ENCODE measurements at places on chromosomes 7 and 10.
A peak's percentile ranks its signal among the peaks of the same experiment; 100 is the strongest.

DNA sequence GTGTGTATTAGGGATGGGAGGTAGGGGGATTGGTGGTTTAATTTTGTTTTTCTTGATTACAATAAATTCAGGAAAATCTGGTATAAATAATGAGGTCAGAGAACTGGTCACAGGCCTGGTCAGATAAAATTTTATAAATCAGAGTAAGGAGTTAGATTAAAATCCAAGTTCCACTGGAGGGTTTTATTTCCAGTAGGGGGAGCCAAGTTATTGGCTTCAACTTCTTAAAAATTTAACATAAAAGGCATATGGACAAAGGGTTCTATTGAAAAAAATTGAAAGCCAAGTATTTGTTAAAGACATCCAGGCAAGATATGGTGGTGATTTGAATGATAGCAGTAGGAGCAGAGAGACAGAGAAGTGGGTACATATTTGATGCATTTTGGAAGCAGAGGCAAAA is 763.3 kb downstream of the SORCS1 start:
- no peak for DNase-seq

- DNase-seq = no peak
Measured at GRCh38 chr7:152527610-152528032, 91.8 kb upstream of the KMT2C start.

DNA sequence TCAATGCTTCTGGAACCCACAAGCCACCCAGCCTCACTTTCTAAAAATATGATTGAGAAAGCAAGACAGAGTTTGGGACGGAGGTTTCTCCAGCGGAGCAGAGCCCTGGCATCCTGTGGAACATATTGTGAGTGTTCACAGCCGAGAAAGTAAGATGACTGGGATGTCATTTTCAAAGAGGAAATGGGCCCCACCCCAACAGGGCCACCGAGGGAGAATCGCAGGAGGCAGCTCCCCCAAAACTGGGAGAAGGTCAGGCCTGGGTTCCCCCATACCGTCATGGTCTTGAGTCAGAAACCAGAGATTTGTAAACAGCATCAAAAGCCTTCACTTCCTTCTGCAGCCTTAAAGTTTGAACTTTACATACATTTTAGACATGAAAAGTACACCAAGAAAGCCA is 560.0 kb downstream of the PTPRN2 start:
- no peak for DNase-seq

GRCh38 chr7:147196481-147196880 is 1079.9 kb downstream of the CNTNAP2 start:
- DNase-seq = no peak

DNA sequence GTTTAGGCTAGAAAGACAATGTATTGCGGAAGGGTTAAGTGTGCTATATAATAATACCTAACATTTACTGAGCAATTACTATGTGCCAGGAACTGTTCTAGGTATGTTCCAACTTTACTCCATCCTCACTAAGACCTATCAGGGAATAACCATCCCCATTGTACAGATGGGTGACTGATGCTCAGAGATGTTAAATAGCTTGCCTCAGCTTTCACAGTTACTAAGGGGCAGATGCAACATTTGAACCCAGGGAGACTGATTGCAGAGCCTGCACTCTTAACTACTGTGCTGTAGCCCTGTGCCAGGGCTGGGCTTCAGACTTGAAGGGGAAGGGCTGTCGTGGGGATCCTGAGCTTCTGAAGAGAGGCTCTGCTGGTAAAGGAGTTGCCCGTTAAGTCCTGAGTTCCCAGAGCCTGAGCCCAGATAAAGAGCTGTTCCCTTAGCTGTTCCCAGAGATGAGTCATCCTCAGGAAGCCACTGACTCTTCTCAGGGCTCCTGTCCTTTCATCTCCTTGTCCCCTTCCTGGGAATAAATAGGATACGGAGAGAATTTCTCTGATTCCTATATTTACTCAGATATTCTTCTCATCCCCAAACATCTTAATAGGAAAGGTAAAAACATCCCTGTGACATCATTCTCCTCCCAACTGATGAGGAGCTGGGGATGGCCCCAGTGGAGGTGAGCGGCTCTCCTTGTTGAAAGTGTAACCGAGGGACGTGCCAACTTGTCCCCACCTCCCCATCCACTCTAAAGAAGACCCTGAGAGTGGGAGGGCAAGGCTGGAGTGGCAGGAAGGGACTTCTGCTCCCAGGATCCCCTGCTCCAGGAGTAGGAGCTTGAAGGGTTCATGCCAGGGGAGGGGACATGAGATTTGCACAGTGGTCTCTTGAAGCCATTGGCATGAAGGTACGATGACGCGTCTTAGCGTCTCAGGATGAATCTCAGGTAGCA is 28.0 kb upstream of the HABP2 start:
- no peak for DNase-seq

DNA sequence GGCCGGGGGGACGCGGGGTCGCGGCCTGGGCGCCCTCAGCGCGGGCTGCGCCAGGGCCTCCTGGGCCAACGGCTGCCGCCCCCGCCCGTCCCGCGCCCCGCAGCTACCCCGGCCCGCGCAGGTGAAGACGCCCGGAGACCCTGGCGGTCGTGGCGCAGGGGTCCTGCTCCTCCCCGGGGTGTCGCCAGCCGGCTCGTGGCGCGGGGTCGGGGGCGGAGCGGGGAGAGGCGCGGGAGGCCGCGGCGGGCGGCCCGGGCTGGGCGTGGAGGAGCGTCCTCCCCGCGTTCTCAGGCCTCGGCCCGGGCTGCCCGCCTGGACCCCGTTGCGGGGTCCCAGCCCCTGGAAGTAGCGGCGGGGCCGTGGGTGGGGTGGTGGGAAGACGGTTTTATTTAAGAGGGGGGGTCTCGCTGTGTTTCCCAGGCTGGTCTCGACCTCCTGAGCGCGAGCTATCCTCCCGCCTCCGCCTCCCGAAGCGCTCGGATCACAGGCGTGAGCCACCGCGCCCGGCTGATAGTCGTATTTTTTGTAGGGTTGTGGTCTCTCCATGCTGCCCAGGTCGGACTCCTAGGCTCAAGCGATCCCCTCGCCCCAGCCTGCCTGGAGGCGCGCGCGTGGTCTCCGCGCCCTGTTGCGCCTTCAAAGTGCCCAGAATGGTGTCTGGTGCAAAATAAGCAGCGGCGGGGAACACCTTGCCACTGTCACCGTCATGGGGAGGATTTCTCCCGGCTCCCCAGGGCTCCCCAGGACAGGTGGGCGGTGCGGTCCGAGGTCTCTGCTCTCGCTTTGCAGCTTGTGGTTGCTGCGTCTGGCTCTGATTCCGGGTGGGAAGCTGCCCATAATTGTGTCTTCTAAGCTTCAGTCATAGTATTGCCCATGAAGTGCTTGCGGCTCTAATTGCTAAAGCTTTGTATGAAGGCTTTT is 15.3 kb upstream of the SUN1 start:
- peak; percentile 21 for DNase-seq

- no peak for DNase-seq
Measured at GRCh38 chr10:130579913-130580312, 443.7 kb downstream of the GLRX3 start.

DNA sequence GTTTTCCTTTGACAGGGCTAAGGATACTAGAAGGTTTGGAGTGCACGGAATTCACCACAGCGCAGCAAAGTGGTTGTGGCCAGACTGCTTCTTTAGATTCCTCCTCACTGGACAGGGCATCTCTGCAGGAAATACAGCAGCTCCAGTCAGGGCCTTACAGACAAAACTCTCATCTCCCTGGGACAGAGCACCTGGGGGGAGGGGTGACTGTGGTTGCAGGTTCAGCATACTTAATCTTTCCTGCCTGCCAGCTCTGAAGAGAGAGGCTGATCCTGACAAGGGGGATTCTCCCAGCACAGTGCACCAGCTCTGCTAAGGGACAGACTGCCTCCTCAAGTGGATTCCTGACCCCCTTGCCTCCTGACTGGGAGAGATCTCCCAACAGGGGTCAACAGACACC is 1257.9 kb downstream of the NXPH1 start:
- no peak for DNase-seq

GRCh38 chr10:89281606-89282395 is 20.0 kb upstream of the IFIT2 start:
- DNase-seq = no peak

- no peak for DNase-seq
Measured at GRCh38 chr7:116621649-116622048, 50.3 kb upstream of the MET start.

GRCh38 chr7:83439026-83439425 is 209.9 kb downstream of the SEMA3E start:
- DNase-seq = no peak

GRCh38 chr10:49187950-49188761 is at the start of gene TMEM273:
Gene TMEM273, minus strand, starts transcription at chr10:49188391. Its CDS starts 55 bp downstream, at chr10:49188336.
- DNase-seq = no peak

GRCh38 chr10:127715782-127716378 is 21.1 kb upstream of the FOXI2 start:
- DNase-seq = peak; percentile 23

- no peak for DNase-seq
Measured at GRCh38 chr10:33390046-33390445, 55.6 kb upstream of the NRP1 start.

- no peak for DNase-seq
Measured at GRCh38 chr10:117350909-117351308, 24.3 kb downstream of the PDZD8 start.

DNA sequence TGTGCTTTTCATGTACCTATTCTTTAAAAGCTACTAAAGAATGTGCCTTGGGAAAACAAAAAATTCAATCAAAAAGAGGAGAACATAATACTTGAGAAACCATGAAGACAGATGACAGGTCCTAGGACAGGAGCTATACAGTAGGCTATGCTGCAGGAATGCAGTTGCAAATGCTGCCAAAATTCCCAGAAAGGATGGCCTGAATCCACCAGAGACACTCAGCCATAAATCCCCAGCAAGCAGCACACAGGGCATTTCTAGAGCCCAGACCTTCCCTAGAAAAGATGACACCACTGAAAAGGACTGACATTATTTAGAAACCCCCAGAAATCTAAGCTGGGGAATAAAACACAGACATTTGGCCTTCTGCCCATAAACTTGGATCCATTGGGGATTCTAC is 237.3 kb downstream of the C7orf25 start:
- DNase-seq = no peak

DNA sequence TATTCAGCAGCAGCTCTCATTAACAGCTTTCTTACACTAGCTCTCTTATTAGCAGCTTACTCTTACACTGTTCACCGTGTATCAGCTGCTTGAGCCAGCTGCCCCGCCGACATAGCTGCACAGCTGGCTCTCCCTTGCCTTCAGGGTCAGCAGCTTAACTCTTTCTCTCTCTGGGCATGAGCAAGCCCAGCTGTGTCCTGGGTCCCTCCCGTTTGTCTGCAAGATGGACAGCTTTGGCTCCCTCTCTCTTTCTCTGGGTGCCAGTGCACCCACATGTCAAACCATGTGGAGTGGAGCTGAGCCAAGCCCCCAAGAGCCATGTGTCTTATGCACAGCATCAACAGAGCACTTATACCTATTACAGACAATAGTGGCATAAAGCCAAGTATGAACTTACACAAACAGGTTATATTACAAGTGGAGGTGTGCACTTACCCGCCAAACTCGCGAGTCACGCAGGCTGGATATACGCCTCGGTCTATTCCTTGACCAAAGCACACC is 35.7 kb upstream of the MTPAP start:
- no peak for DNase-seq

GRCh38 chr7:10889266-10889898 is 84.3 kb upstream of the PHF14 start:
- DNase-seq = peak; percentile 49

- DNase-seq = no peak
Measured at GRCh38 chr7:38339953-38340819, 66.8 kb upstream of the TARP start.

DNA sequence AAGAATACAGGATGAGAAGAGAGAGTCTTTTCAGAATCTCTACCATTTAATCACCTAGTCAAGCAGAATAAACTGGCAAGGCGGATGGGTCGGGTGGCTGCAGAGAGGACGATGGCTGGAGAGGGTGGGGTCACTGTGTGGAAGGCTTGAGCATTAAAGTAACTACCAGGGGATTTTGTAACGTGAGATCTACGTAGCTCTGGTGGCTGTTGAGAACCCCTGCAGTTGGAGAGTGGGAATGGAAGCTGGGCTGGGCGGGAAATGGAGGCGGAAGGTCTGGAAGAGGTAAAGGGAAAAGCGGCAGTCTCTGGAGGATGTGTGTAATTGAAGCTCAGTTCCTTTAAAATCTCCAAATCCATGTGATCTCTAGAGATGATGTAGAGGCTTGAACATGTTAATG is 135.0 kb downstream of the GATA3 start:
- no peak for DNase-seq
